ENCODE measurements at places on chromosomes 12 and 14. TPM values are rescaled to one million over a fixed set of nuclear protein-coding genes. Genes with fewer than 3 reads are reported as not detected.

The NXPH4 gene
- 1.9 TPM for total RNA-seq

- DNase-seq = no peak
- peak overlapping the region; percentile 96 for H3K27ac ChIP-seq
- peaks cover 10% of the 10 kb centered on the region for H3K4me1 ChIP-seq
- H3K36me3 ChIP-seq = no peaks in the 10 kb centered on the region
- H3K27me3 ChIP-seq = no peaks in the 10 kb centered on the region
Observed at GRCh38 chr14:96501217-96501739, 904 bp upstream of the PAPOLA start.

GRCh38 chr14:101201535-101202151 is 298.1 kb upstream of the RTL1 start:
- H3K27me3 ChIP-seq = no peaks in the 10 kb centered on the region
- H3K27ac ChIP-seq = no peak overlapping the region
- H3K4me3 ChIP-seq = no peak overlapping the region
- no peak for DNase-seq

DNA sequence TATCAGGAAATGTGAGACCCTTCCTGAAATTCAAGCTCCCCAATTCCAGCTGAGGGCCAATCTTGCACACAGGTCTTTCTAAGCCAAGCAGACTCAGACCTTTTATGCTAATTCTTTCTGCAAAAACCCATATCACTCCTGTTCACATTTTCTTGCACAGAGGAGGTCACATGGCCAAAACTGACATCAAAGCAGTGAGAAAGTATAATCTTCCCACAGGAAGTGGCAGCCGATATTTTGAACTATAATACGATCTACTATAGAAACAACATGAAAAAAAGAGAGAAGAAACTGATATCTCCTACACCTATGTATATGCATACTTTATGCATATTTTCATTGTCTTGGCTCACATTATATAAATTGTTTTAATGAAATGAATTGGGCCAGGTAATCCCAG is 132.9 kb upstream of the SSTR1 start:
- H3K4me3 ChIP-seq = no peak overlapping the region
- H3K4me1 ChIP-seq = no peaks in the 10 kb centered on the region
- no peaks in the 10 kb centered on the region for H3K36me3 ChIP-seq
- DNase-seq = no peak
- H3K27me3 ChIP-seq = no peaks in the 10 kb centered on the region
- H3K27ac ChIP-seq = no peak overlapping the region

GRCh38 chr14:90903101-90903500 is 86.9 kb upstream of the TTC7B start:
- H3K4me1 ChIP-seq = no peaks in the 10 kb centered on the region
- no peaks in the 10 kb centered on the region for H3K36me3 ChIP-seq
- peak; percentile 30 for DNase-seq

The IKZF4 gene
- total RNA-seq = 7.1 TPM

GRCh38 chr12:46461907-46462640 is 89.5 kb upstream of the SLC38A2 start:
- H3K4me1 ChIP-seq = no peaks in the 10 kb centered on the region
- peak overlapping the region; percentile 44 for H3K27ac ChIP-seq
- H3K36me3 ChIP-seq = no peaks in the 10 kb centered on the region
- DNase-seq = no peak
- H3K4me3 ChIP-seq = no peak overlapping the region

GRCh38 chr14:105305345-105305744 is 4.5 kb upstream of the BRF1 start:
- H3K27ac ChIP-seq = no peak overlapping the region
- H3K36me3 ChIP-seq = no peaks in the 10 kb centered on the region
- no peaks in the 10 kb centered on the region for H3K4me1 ChIP-seq
- no peak overlapping the region for H3K4me3 ChIP-seq

DNA sequence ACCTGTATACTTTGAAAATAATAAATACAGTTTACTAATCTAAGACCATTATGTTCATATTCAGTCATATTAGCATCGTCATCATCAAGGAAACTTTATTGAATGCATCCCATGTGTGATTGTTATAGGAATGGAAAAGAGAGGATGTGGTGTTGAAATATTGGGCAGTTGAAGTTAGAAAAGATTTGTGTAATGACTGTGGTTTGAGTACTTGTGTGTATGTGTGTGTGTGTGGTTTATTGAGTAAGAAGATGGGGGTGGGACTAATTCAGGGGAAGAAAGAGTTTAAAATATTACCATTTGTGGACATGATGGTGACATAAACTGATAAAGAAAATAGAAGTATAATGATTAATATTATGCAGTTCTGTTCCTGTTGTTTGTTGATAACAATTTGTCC is 238.7 kb upstream of the SEL1L start:
- H3K27me3 ChIP-seq = no peaks in the 10 kb centered on the region
- no peak for DNase-seq
- H3K4me1 ChIP-seq = peaks cover 12% of the 10 kb centered on the region
- H3K27ac ChIP-seq = no peak overlapping the region
- H3K36me3 ChIP-seq = no peaks in the 10 kb centered on the region

The LACRT gene
- total RNA-seq = not detected

The BDKRB2 gene
- total RNA-seq = 0.60 TPM

The SERPINA12 gene
- total RNA-seq = not detected

DNA sequence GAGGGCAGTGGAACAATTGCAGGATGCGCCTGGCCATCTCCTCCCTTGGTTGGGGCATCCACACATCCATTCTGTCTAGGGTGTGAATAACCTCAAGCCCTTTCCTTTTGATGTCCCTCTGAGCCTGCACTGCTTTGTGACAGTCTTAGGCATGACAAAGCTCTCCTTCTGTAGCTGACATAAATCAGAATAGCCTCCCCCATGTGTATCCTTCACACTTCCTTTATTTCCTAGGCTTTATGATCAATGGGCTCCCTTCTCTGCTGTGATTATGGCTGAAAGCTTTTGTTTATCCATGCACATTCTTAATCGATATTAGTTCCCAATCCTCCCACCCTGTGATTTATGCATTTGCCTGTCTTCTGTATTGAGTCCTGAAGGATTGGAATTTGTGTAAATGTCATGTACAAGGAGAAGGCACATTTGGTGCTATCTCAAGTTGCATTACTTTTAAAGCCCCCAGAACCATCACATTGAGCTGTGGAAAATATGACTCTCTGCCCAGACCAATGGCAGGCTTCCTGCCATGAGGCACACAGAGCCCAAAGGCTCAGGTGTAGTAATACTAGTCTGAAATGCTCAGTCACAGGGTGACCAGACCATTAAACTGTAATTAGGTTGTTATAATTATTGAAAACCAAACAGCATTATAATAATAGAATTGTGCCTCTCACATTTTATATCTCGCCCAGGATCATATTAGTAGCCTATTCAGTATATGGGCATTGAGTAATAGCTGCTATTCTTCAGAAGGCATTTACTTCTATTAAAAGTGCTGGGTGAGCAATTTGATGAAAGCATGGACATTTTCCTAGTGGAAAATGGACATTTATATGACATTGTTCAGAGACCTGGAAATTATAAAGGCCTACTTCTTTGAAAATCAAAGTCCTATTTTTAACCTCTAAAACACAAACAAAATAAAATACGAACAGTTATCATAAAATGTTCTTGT is 14.0 kb downstream of the EMP1 start:
- H3K36me3 ChIP-seq = peaks cover 50% of the 10 kb centered on the region
- H3K27ac ChIP-seq = no peak overlapping the region
- H3K4me1 ChIP-seq = peaks cover 67% of the 10 kb centered on the region
- H3K4me3 ChIP-seq = no peak overlapping the region
- H3K27me3 ChIP-seq = no peaks in the 10 kb centered on the region

- H3K36me3 ChIP-seq = no peaks in the 10 kb centered on the region
- peaks cover 39% of the 10 kb centered on the region for H3K4me1 ChIP-seq
- H3K4me3 ChIP-seq = no peak overlapping the region
Observed at GRCh38 chr12:29741342-29742241, 42.1 kb downstream of the TMTC1 start.

The GCH1 gene
- 4.0 TPM for total RNA-seq

The CCDC177 gene
- total RNA-seq = not detected

DNA sequence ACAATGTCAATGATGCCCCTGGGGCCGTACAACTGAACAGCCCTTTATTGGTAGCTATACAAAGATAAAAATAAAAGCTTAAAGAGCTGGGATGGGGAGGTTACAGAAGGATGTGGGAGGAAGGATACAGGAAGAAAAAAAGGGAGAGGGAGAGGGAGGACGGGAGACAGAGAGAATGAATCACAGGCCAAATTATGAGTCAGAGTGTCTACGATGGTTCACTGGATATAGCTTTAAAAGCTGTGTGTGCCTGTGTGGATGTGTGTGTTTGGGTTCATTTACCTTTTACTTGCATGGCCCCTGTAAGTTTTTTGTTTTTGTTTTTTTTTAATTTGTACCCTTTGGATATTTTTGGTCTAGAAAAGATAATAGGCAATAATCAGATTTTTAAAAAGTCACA is 111.9 kb downstream of the CCDC60 start:
- H3K27ac ChIP-seq = no peak overlapping the region
- no peaks in the 10 kb centered on the region for H3K4me1 ChIP-seq
- no peaks in the 10 kb centered on the region for H3K27me3 ChIP-seq
- H3K4me3 ChIP-seq = no peak overlapping the region

GRCh38 chr12:62769076-62769619 is 165.8 kb downstream of the PPM1H start:
- H3K36me3 ChIP-seq = no peaks in the 10 kb centered on the region
- no peak overlapping the region for H3K4me3 ChIP-seq

GRCh38 chr12:53768976-53769375 is 17.2 kb upstream of the CISTR start:
- no peak overlapping the region for H3K27ac ChIP-seq
- no peak overlapping the region for H3K4me3 ChIP-seq
- no peak for DNase-seq

- H3K4me3 ChIP-seq = no peak overlapping the region
- H3K27me3 ChIP-seq = no peaks in the 10 kb centered on the region
- H3K4me1 ChIP-seq = no peaks in the 10 kb centered on the region
Observed at GRCh38 chr12:38782359-38782758, 123.0 kb downstream of the CPNE8 start.

GRCh38 chr14:55973285-55973800 is 144.9 kb upstream of the PELI2 start:
- H3K27me3 ChIP-seq = no peaks in the 10 kb centered on the region
- H3K4me1 ChIP-seq = no peaks in the 10 kb centered on the region
- no peak overlapping the region for H3K27ac ChIP-seq
- DNase-seq = no peak

The TPPP2 gene
- total RNA-seq = 0.81 TPM

DNA sequence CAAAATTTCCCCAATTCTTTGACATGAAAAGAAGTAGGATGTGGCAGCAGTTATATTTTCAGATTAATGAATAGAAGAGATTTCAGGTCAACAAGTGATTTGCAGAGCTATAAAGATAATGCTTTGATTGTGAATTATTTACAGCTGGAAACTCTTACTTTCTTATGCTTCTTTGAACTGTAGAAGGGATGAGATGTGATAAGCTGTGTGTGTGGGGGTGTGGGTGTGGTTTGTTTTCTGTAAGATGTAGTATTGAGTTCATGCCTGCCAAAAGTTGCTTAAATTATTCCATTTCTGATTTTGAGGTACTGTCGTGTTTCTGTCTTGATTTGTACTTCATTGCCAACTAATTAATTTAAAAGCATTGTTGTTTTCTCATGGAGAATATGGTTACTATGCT is 22.7 kb downstream of the AEBP2 start:
- H3K36me3 ChIP-seq = no peaks in the 10 kb centered on the region
- H3K4me1 ChIP-seq = peaks cover 14% of the 10 kb centered on the region
- no peak overlapping the region for H3K27ac ChIP-seq
- DNase-seq = no peak
- no peaks in the 10 kb centered on the region for H3K27me3 ChIP-seq
- no peak overlapping the region for H3K4me3 ChIP-seq

- H3K4me3 ChIP-seq = no peak overlapping the region
- no peak for DNase-seq
- H3K36me3 ChIP-seq = no peaks in the 10 kb centered on the region
- H3K27ac ChIP-seq = no peak overlapping the region
Observed at GRCh38 chr14:20607617-20608016, 16.4 kb upstream of the RNASE12 start.

The MAP1LC3B2 gene
- total RNA-seq = 3.1 TPM

DNA sequence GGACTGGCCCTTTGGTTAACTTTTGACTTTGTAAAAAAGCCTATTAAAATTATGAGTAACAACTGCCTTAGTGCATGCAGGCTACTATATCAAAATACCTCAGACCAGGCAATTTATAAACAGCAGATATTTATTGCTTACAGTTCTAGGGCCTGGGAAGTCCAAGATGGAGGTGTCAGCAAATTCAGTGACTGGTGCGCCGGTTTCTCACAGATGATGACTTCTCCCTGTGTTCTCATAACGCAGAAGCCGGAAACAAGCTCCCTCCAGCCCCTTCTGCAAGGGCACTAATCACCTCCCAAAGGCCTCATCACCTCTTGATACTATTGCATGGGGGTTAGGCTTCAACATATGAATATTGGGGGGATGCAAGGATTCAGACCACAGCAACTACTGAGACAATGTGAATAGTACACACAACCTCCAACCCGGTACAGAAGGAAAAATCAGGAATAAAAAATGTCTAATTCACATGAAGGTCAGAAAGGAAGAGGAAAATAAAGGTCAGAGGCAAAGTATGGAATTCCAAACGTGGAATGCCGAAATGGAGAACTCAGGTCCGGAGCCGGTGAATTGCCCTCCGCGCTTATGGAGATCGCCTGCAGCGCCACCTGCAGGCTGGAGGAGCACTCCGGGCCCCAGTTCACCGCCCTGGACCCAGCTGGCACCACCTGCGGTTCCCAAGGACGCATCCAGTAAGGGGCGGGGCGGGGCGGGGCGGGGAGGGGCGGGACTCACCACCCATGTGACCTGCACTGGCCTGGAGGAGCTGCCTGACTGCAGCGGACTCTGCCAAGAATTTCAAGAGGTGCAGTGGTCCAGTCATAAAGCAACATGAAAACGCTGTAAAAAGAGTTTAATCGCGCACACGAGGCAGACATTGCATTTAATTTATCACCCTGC is 203.4 kb downstream of the KIF26A start:
- peak; percentile 41 for DNase-seq
- no peak overlapping the region for H3K27ac ChIP-seq
- H3K36me3 ChIP-seq = no peaks in the 10 kb centered on the region
- no peaks in the 10 kb centered on the region for H3K4me1 ChIP-seq
- peaks cover 10% of the 10 kb centered on the region for H3K27me3 ChIP-seq

The TRIM9 gene
- total RNA-seq = 0.20 TPM

DNA sequence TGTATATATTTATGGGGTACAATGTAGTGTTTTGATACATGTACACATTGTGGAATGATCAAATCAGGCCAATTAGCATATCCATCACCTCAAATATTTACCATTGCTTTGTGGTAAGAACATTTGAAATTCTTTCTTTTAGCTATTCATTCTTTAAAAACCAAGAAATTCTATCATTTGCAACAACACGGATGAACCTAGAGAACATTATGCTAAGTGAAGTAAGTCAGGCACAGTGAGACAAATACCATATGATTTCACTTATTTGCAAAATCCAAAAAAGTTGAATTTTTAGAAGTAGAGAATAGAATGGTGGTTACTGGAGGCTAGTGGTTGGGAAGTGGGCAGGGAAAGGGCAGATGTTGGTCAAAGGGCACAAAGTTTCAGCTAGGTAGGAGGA is 129.3 kb upstream of the PTPRQ start:
- H3K4me3 ChIP-seq = no peak overlapping the region
- H3K36me3 ChIP-seq = no peaks in the 10 kb centered on the region
- no peaks in the 10 kb centered on the region for H3K27me3 ChIP-seq

Measured in heart left ventricle (tissue), 16 donors.